WTC11 (cell line): ENCODE measurements at places on chromosomes 1 and 21.

GRCh38 chr1:53376742-53377437 is 49.0 kb upstream of the LRP8 start:
- peak; percentile 7 for DNase-seq

DNA sequence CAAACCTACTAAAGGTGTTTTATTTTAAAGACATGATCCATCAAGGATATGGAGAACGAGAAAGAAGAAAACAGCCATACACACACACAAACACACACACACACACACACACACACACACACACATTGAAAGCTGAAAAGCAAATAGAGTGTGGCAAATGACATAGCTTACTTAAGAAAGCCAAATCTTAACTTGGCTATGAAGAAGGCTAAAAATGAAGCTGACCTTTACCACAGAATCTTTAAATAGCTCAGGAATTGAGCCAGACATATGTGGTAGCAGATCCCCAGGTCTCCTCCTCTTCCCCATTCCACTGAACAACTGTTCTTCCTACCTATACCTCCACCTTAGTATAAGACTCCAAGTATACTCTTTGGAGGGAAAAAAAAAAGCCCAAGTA is 185.6 kb downstream of the CLEC20A start:
- no peak for DNase-seq

GRCh38 chr1:181482521-181483284 is 614 bp upstream of the CACNA1E start:
- DNase-seq, result peak; percentile 76

GRCh38 chr1:11746092-11746491 is 10.2 kb downstream of the AGTRAP start:
- no peak for DNase-seq

DNA sequence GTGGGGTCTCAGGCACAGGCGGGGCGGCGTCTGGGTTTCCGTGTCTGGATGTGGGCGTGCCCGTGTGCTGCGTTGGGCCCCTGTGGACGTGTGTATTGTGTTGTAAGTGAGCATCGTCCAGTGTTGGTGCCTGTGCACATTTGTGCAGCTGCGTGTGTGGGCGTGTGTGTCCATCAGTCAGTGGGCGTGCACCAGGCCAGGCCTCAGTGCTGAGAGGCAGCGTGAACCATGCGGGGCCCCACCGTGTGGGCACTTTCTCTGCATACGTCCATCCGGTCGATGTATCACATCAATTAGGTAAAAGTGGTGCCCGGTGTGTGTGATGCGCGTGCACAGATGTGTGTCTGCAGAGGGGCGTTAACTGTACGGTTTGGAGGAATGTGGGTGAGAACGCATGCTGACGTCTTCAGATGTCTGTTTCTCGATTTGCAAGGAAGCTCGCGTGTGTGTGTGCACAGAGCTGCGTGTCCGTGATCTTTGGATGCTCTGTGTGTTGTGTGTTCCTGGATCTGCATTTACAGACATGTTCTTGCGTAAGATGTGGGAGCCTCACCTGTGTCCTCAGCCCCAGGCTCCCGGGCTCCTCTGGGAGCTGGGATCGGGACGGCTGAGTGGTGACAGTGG is 24.6 kb downstream of the AGRN start:
- DNase-seq, result no peak

GRCh38 chr1:102531036-102531435 is 534.3 kb upstream of the OLFM3 start:
- no peak for DNase-seq

DNA sequence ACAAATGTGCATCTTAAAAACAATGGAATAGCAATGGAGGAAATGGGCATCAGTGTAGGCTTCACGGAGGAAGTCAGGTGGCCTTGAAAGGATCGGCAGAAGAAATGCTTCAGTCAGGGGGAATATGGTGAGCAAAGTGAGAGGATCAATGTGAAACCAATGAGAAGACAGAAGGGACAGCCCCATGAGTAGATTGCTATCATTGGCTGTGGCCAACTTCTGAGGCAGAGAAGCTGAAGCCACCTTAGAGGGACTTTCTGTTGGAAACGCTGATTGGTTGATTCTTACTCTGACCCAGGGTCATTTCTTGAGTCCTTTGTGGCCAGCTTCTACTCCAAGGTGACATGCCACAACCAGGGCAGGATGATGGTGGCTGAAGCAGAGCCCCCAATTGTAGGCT is 130.7 kb upstream of the ZNF648 start:
- no peak for DNase-seq

- DNase-seq, result no peak
Measured at GRCh38 chr21:38927776-38928175, 122.0 kb downstream of the ETS2 start.

- DNase-seq, result no peak
Measured at GRCh38 chr21:34020005-34020847, 53.2 kb upstream of the MRPS6 start.

- no peak for DNase-seq
Measured at GRCh38 chr1:58884706-58885661, 101.1 kb upstream of the JUN start.

DNA sequence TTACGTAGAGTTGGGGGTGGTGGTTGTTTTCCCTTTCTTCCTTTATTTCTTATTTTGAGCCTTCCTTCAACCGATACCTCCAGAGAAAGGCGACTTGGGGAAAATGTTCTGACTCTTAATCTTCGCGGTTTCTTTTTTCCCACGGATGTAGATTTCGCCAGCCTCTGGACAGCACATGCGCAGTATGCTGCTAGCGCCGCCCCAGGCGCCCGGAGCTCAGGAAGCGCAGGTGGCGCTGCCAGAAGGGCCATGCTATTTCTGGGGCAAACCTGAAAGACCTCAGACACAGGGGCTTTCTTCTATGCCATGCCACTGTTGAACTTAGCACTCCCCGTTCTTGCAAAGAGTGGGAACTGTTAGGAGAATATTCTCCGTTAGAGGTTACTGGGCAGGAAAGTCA is 392.1 kb downstream of the KIF26B start:
- no peak for DNase-seq

- DNase-seq, result peak; percentile 58
Measured at GRCh38 chr1:66532798-66533783, 862 bp upstream of the SGIP1 start.

DNA sequence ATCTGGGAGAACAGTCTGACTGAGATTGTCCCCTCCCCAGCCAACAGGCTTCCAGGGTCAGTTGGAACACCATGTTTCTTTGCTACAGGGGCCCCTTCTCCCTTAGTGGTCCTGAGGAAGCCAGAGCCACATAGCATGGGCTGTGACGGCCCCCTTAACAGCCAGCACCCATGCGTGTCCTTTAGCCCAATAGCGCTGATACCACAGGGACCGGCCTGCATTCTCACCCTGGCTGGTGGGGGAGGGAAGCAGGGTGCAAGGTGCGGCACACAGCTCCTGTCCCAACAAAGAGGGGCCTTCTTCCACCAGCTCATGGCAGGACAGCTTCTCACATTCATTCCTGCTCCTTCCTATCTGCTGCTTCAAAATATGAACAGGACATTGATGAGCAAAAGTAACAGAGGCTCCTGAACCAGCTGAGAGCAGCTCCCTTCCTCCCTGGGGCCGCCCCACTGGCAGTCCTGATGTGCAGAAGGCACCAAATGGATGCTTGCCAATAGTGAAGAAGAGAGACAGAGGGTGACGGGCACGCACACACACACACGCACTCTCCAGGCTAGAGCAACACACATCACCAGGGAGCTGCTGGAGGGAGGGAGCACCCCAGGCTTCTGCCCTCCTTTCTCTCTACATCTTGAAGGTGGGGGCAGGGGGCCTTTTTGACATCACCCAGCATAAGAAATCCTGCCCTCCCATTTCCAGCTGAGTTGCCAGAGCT is 99.4 kb downstream of the CRYAA start:
- no peak for DNase-seq

- DNase-seq, result no peak
Measured at GRCh38 chr1:81489372-81489934, 311.3 kb upstream of the ADGRL2 start.

DNA sequence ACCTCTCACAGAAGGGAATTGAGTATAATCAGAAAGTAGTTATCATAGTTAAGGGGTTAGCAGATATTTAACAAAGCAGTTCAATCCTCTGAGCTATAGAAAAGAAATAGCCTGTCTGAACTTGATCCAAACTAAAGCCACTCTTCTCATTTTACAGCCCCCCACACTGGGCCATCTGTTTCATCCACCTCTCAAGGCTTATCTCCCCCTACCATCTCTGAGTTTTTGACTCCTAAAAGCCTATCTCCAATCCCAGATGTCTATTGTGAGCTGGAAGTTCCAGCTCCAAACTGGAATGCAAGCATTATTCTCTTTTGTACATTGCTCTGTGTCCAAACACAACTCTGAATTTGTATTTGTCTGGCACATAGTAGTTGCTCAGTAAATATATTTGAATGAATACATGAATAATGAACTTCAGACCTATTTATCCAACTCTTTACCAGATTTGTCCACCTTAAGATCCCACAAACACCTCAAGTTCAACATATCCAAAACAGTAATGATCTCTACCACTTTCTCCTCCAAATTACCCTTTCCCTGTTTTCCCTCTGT is 98.1 kb downstream of the PLPP3 start:
- no peak for DNase-seq

- no peak for DNase-seq
Measured at GRCh38 chr1:209655411-209656231, 3.4 kb upstream of the LAMB3 start.

- peak; percentile 26 for DNase-seq
Measured at GRCh38 chr21:46264690-46265144, 20.7 kb downstream of the MCM3AP start.

GRCh38 chr1:50109647-50110075 is 941 bp downstream of the ELAVL4 start:
- no peak for DNase-seq
